ENCODE measurements at places on chromosomes 1 and 21.

DNA sequence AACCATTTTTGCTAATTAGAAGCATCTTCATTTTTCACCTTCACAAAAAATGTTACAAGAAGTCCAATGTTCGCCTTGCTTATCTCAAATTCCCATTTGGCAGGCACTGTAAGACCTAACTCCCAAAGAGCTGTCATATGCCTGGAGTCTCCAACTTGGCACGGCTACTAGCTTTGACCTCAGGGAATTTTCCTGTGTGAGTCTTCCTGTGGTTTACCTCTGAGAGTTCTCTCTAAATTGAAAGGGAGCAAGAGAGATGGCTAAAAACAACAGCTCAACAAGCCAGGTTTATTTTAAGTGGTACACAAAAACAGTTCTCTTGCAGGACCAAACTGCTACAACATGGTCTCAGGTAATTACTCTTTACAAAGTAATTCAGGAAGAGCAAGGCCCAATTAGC, 756.0 kb upstream of the ADGRL2 start:
- DNase-seq: no peak

GRCh38 chr1:232110281-232111090, 483.9 kb downstream of the DISC1 start:
- DNase-seq: no peak

DNA sequence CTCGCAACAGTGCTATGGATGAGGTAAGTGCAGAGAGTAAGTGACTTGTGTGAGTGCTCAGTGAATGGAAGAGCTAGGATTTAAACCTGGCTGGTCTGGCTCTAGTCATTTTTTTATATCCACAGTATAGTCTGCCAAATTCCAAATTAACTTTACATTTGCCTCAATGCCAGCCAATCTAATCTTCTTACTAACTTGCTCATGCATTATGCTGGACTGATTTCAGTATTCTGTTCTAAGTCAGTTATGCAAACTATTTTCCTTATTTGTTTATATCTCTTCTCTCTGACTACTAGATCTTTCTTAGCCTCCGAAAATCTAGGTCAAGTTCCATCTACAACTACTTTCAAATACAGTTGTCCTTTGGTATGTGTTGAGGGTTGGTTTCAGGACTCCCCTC, 133.3 kb downstream of the XPR1 start:
- DNase-seq: no peak

GRCh38 chr1:107724648-107725047, 240.3 kb downstream of the VAV3 start:
- DNase-seq: no peak

GRCh38 chr1:153133743-153134142, 16.9 kb downstream of the SPRR2G start:
- DNase-seq: no peak

GRCh38 chr21:42666023-42666747, 12.8 kb downstream of the PDE9A start:
- DNase-seq: no peak

GRCh38 chr1:48760857-48761256, 15.8 kb downstream of the BEND5 start:
- DNase-seq: no peak

GRCh38 chr1:2381741-2382620, 9.4 kb downstream of the MORN1 start:
- DNase-seq: peak; percentile 59

GRCh38 chr1:70738624-70739023, 309.0 kb downstream of the PTGER3 start:
- no peak for DNase-seq

DNA sequence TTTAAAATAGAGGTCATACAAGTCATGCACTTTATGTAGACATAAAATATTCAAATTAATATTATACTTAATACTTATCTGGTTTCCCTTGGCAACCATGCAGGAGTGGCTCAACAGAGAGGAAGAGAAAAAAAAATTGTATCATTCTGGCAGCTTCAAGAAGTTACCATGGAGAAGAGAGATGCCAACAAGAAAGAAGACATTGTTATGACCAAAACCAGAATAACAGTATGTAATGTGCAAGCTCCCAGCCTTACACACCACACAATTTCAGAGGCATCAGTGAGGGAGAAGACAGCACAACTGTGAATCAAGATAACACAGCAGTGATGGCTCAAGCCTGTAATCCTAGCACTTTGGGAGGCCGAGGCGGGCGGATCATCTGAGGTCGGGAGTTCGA, 49.1 kb upstream of the RCOR3 start:
- no peak for DNase-seq

- no peak for DNase-seq
Measured at GRCh38 chr1:241638099-241638682, 2.0 kb downstream of the CHML start.

GRCh38 chr1:35929730-35930592, 944 bp upstream of the AGO3 start:
- DNase-seq: peak; percentile 7

DNA sequence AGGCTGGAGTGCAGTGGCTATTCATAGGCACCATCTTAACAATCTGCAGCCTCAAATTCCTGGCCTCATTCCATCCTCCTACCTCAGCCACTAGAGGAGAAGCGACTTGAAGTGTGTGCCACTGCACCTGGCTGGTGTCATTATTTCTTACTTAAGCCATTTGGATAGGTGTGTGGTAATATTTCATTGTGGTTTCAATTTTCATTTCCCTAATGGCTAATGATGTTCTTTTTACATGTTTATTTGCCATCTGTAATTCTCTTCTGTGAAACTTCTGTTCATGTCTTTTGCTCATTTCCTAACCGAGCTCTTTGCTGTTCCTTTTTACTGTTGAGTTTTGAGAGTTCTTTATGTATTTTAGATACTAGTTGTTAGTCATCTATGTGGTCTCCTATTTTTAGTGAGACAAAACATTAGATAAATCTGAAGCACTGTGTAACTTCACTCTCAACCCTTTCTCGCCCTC, 66.8 kb downstream of the SLC27A3 start:
- no peak for DNase-seq

DNA sequence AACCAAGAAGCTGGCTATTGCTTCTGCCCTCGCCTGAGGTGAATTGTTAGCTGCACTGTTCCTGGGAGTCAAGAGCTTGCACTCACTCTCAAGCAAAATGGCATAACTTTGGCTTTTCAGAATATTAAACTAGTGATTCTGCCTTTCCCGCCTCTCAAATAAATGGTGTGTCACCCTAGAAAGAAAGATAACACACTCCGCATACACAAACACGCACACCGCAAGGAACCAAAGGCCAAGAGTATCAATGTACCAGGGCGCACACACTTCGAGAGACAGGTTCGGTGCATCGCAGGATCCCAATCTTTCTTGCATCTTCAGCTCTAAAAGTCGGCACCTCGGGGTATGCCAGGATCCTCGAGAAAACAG, 470 bp upstream of the RTCA start:
- DNase-seq: no peak

DNA sequence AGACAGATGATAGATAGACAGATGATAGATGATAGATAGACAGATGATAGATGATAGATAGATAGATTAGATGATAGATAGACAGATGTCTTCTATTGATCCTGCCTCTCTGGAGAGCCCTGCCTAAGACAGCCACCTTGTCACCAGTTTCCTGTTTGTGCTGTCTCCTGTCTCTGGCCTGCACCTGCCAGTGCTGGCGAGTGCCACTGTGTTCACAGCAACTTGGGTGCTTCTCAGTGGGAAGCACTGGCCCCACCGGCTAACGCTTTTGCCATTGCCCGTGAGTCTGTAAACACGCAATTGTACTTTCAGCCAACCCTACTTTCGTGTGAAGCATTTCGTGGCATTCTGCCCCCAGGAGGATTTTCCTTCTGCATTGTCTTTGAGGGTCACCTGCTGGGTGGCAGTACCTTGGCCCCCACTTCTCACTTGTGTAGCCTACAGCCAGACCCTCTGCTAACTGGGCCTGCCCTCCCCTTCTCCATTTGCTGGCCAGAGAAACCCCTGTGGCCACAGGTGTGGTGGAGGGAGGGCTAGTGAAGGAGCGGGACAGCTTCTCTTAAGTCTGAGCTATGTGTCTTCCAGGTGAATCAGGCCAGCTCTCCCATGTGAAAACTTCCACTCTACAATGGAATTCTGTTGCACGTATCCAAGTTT, 23.4 kb upstream of the PDE9A start:
- DNase-seq: no peak

All from activated T-helper 1 cell treated with Interleukin-2 at 50 U/mL for 16 hours (primary cell).